ENCODE measurements at places on chromosomes 13 and 19. TPM values are rescaled to one million over a fixed set of nuclear protein-coding genes. Genes with fewer than 3 reads are reported as not detected.

The KLK1 gene
- total RNA-seq = not detected

The ZNF253 gene
- total RNA-seq = 3.9 TPM

The CBLC gene
- total RNA-seq = 1.8 TPM

The FGF22 gene
- total RNA-seq = 0.16 TPM

The EPSTI1 gene
- 1.1 TPM for total RNA-seq

The C5AR2 gene
- not detected for total RNA-seq

The APOC4 gene
- not detected for total RNA-seq

The ABCA7 gene
- 37.0 TPM for total RNA-seq

The KLK15 gene
- not detected for total RNA-seq

The CFAP97D2 gene
- not detected for total RNA-seq

The ADAT3 gene
- 7.0 TPM for total RNA-seq

The PLPPR3 gene
- total RNA-seq = 1.5 TPM

The KLF2 gene
- 1.3 TPM for total RNA-seq

The ZNF536 gene
- 0.38 TPM for total RNA-seq

The AKAP8 gene
- total RNA-seq = 19.4 TPM

The CILP2 gene
- total RNA-seq = 0.63 TPM

The ELAVL3 gene
- total RNA-seq = under 0.01 TPM

The NBEA gene
- 5.1 TPM for total RNA-seq

The SHC2 gene
- total RNA-seq = 0.16 TPM

The KXD1 gene
- total RNA-seq = 169 TPM

The ZNF564 gene
- 2.3 TPM for total RNA-seq
